ENCODE measurements at places on chromosomes 1 and 21.
A peak's percentile ranks its signal among the peaks of the same experiment; 100 is the strongest.

GRCh38 chr1:41245659-41246058, 3.6 kb upstream of the SCMH1 start:
- no peak for DNase-seq

DNA sequence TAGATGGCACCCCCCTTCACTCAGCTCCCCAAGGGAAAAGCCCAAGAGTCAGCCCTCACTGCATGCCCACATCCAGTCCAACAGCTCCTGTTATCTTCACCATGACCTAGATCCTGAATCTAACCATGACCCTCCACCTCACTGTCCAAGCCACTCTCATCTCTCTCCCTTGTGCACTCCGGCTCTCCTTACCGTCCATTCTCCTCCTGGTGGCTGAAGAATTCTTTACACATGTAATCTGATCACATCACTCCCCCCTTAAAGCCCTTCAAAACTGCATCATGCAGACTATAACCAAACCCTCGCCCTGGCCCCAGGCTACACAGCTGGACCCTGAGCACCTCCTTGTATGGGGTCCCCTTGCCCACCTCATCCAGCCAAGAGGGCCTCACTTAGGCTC, 14.0 kb upstream of the PAQR7 start:
- DNase-seq, result no peak

- no peak for DNase-seq
Measured at GRCh38 chr1:36053978-36054377, 29.9 kb upstream of the TEKT2 start.

- DNase-seq, result no peak
Measured at GRCh38 chr1:221926441-221926840, 184.6 kb upstream of the DUSP10 start.

DNA sequence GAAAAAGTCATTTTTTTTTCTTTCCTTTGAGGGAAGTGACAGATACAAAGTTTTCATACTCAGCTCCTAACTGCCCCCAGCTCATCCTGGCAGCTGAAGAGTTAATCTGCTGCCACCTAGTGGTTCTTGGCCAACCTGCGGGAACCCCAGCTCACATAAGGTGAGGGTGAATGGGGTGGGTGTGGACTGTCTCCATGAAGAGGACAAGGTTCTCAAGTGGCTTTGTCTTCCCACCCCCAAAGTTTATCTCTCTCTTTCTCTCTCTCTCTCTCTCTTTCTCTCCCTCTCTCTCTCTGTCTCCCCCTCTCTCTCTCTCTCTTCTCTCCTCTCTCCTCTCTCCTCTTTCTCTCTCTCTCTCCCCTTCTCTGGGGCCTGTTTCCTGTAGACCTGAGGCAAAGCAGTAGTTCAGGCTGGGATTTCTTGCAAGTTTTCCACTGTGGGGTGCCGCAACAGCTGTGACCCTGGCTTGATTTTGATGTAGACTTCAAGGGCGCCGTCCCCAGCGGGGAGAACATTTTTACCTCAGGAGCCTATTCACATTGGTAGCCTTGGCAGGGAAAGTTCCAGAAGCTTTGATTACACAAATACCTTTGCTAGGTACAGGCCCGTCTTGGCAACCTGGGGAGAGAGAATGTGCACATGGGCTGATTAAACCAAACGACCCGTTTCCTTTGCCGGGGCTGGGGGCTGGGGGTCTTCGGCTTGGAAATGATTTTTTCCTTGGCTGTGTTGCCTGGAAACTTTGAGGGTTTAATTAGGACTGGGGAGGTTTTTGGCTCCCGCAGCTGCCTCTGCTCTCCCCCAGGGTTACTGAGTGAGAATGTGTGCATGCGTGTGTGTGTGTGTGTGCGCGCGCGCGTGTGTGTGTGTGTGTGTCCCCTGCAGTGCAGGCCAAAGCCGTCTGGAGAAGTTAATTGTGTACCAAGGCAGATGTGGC, 135.9 kb downstream of the TM2D1 start:
- DNase-seq, result no peak

GRCh38 chr1:243230914-243231313, 24.2 kb downstream of the CEP170 start:
- no peak for DNase-seq

DNA sequence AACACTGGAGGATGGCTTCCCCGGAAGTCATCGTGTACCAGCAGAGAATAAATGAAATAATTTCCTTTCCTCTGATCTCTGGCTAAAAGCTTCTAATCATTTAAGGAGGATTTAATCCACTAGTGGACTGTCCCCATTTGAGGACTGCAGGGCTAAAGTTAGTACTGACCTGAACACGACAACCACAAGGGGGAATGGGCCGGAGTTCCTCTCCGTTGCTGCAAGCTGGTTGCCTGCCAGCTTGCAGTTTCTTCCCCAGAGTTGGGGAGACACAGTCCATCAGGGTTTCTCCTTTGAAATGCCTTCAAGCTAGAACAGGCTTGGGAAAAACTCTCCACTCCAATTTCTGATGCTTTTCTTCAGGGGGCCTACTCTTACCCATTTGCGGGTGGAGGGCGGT, 35.5 kb upstream of the NPL start:
- DNase-seq, result no peak

DNA sequence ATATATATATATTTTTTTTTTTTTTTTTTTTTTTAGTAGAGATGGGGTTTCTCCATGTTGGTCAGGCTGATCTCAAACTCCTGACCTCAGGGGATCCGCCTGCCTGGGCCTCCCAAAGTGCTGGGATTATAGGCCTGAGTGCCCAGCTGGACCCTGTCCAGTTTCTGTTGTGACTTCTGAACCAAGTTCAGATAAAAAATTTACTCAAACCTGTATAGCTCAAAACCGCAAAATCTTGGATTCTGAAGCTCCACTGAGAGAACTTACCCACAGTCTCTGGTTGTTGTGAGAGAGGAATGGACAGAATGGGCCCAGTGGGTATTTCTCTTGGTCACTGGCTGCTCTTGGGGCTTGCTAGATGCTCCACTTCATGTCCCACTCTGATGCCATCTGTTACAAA, 76.4 kb downstream of the HS2ST1 start:
- no peak for DNase-seq

- DNase-seq, result no peak
Measured at GRCh38 chr21:42004406-42005199, 5.6 kb downstream of the ZBTB21 start.

GRCh38 chr1:2555634-2556276, 416 bp upstream of the TNFRSF14 start:
- peak; percentile 92 for DNase-seq

DNA sequence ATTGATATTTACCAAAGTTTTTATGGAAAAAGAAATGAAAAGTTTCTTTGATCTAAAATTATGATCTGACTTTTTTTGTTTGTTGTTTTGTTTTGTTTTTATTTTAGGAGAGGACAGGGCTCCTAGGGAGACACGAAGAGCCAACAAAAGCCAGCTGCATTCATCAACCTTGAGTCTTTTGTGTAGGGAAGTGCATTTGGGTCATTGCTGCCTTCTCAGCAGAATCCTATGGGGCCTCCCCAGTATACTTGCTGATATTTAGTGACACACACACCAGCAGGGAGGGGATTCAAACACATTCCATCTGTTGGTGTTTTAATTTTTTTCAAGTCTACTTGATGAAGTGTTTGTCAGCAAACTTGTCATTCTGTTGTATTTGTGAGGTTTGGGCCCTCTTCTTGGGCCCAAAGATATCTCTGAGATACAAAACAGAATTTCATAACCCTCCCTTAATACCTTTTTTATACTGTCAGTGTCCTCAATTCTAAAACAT, 203.5 kb downstream of the NTNG1 start:
- no peak for DNase-seq

GRCh38 chr1:159177272-159177907, 6.0 kb downstream of the CADM3 start:
- peak; percentile 53 for DNase-seq

GRCh38 chr1:218536296-218536986, 191.3 kb downstream of the TGFB2 start:
- no peak for DNase-seq

GRCh38 chr1:88825721-88826120, 65.6 kb downstream of the GTF2B start:
- no peak for DNase-seq

- DNase-seq, result no peak
Measured at GRCh38 chr1:107943694-107944093, 21.3 kb downstream of the VAV3 start.

- DNase-seq, result no peak
Measured at GRCh38 chr1:205448540-205449253, 7.1 kb downstream of the BLACAT1 start.

- no peak for DNase-seq
Measured at GRCh38 chr1:58305622-58306021, 240.9 kb downstream of the OMA1 start.

- DNase-seq, result no peak
Measured at GRCh38 chr1:212440419-212440818, 7.7 kb downstream of the NENF start.

GRCh38 chr21:37273911-37274690, 7.0 kb upstream of the VPS26C start:
- DNase-seq, result no peak

GRCh38 chr21:19463966-19464365, 1060.4 kb upstream of the TMPRSS15 start:
- no peak for DNase-seq

- DNase-seq, result no peak
Measured at GRCh38 chr1:31753707-31754349, 10.3 kb downstream of the ADGRB2 start.

DNA sequence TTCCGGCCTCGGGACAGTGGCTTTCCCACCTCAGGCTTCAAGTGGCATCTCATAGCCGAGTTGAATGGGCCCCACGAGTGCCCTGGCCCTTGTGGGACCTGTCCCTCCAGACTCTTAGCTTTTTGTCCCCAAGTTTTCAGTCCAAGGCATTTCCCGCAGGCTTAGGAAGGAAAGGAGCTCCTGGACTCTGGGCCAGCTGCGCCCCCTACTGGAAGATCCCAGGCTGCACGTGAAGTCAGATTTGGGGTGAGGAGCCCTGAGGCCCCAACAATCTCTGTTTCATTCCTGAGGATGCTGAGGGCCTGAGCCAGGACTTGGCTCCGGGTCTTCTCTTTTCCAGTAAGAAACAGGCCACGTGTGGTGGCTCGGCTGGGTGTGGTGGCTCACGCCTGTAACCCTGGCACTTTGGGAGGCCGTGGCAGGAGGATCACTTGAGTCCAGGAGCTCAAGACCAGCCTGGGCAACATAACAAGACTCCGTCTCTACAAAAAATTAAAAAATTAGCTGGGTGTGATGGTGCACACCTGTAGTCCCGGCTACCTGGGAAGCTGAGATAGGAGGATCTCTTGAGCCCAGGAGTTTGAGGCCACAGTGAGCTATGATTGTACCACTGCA, 67.4 kb downstream of the ARHGEF10L start:
- DNase-seq, result peak; percentile 67

DNA sequence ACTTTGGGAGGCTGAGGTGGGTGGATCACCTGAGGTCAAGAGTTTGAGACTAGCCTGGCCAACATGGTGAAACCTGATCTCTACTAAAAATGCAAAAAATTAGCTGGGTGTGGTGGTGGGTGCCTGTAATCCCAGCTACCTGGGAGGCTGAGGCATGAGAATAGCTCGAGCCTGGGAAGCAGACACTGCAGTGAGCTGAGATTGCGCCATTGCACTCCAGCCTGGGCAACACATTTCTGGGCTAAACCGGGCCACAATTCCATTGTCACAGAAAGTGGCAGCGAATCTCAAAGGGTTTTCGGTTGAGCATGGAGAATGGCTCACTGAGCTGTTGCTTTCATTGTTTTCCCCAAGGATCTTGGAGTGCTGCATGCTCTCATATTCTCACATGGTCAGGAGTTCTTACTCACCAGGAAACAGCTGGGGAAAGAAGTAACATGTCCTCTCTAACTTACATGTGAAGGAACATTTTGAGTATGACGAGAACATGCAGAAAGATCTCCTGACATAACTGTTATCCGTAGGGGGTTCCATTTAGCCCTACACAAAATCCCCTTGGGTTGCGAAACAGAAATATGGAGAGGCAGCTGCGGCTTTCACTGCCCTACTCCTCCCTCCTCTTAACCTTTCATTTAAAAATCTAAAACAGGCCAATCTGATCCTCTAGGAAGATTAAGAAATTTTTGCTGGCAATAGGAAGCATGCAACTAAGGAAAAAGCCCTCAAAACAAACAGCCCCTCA, 341.1 kb downstream of the PCP4 start:
- no peak for DNase-seq

DNA sequence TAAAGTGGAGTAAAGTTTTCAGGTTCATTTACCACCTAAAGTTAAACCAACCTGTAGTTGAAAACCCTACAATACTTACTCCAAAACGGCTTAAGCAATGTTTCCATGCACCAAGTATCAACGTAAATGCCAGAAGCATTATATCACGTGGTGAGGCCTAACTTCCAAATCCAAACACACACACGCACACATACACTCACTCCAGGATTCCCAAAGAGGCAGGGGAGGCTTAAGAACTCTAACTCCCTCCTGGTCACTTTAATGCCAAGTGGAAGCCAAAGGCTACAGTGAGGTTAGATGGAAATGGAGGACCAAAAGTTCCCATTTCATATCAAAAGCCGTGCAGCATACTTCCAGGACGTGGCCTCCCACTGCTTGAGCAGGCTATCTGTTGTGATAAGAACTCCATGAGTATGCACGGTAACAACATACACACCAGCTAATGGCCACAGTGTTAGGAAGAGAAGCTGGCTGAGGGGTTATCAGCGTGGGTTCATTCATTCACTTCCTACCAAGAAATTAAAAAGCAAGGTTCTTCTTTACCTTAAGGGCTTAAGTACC, 224.1 kb downstream of the SLC45A1 start:
- no peak for DNase-seq

Measured in HL-60 (cell line).